Transverse colon (tissue), 4 donors: ENCODE measurements at places on chromosomes 6 and 20. TPM values are rescaled to one million over a fixed set of nuclear protein-coding genes. Genes with fewer than 3 reads are reported as not detected.

GRCh38 chr6:133748628-133749027 lies 140.3 kb upstream of the TCF21 start:
- no peak overlapping the region for H3K4me3 ChIP-seq
- no peaks in the 10 kb centered on the region for H3K36me3 ChIP-seq
- no peaks in the 10 kb centered on the region for H3K27me3 ChIP-seq

DNA sequence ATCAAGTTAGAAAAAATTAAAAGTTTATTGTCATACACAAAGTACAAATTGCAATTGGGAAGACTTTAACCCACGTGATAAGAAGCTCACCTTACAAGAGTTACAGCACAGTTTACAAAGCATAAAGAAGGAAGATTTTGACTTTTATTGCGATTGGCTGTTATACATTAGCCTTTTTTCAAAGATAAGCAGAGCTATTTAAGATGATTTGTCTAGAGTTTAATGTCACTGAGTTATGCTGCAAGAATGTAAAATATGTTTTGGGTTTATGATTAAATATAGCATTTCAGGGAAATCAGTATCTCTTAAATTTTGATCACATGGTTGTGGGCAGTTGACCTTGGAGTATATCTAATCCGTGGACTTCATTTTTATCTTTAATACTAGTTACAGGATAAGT lies 664.2 kb upstream of the PTCHD4 start:
- H3K4me1 ChIP-seq: no peaks in the 10 kb centered on the region
- H3K4me3 ChIP-seq: no peak overlapping the region
- no peak for DNase-seq
- no peak overlapping the region for H3K27ac ChIP-seq
- H3K27me3 ChIP-seq: no peaks in the 10 kb centered on the region

DNA sequence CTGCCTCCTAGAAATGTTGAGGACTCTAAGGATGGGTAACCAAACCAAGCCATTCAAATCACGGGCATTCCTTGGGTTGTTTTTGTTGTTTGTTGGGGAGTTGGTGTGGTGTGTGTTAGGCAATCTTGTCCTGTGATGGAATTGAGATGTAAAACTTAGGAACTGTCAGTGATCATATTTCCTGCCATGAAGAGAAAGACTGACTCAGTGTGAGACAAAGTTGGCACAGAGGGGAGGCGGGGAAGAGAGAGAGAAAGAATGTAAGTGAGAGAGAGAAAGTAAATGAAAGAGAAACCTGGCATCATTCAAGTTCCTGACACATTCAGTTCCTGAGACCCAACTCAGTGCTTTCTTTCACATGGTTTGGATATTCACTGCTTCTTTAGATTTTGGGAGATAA lies 21.6 kb upstream of the FBXO30 start:
- no peak for DNase-seq
- H3K36me3 ChIP-seq: no peaks in the 10 kb centered on the region
- H3K27ac ChIP-seq: no peak overlapping the region
- no peaks in the 10 kb centered on the region for H3K4me1 ChIP-seq
- H3K4me3 ChIP-seq: no peak overlapping the region

DNA sequence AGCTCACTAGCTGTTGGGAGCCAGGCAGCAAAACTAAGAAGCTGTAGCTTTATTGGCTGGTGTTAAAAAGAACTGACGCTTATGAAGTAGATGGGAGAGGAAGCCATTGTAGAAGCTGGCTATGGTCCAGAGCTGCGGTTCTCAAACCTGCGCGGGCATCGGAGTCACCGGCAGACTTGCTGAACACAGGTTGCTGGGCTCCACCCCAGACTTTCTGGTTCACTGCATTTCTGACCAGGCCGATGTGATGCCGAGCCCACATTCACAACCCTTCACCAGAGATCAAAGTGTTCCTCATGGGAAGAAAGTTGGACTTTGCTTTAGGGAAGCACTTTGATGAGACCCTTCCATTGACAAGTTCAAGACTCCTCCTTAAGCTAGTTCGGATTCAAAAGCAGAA lies 231.6 kb downstream of the QKI start:
- no peak overlapping the region for H3K27ac ChIP-seq
- no peaks in the 10 kb centered on the region for H3K27me3 ChIP-seq
- no peak for DNase-seq

DNA sequence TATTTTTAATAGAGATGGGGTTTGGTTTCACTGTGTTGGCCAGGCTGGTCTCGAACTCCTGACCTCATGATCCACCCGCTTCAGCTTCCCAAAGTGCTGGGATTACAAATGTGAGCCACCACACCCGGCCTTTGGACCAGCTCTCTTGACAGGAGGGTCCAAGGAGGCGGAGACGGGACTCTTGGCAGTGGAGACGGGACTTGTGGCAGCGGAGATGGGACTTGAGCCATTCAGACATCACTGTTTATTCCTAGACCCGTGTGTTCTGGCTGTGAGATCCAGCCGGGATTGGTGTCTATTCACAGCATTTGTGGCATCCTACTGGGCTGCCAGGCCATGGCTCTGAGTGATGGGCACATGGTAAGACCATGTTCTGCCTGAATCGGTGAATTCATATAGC lies 25.6 kb downstream of the PRPF6 start:
- no peaks in the 10 kb centered on the region for H3K27me3 ChIP-seq
- DNase-seq: no peak
- no peak overlapping the region for H3K4me3 ChIP-seq
- no peaks in the 10 kb centered on the region for H3K4me1 ChIP-seq
- no peak overlapping the region for H3K27ac ChIP-seq
- H3K36me3 ChIP-seq: no peaks in the 10 kb centered on the region

RSPO3 gene
- 3.1 TPM for total RNA-seq

CCDC170 gene
- total RNA-seq: 5.2 TPM

SLC24A3 gene
- total RNA-seq: 4.6 TPM

CDK19 gene
- total RNA-seq: 18.6 TPM

CST2 gene
- not detected for total RNA-seq

SLC35F1 gene
- total RNA-seq: 0.60 TPM

ADGRB3 gene
- total RNA-seq: 0.96 TPM

PRICKLE4 gene
- 29.3 TPM for total RNA-seq
